ENCODE measurements at places on chromosomes 3 and 15.
A peak's percentile ranks its signal among the peaks of the same experiment; 100 is the strongest.

DNA sequence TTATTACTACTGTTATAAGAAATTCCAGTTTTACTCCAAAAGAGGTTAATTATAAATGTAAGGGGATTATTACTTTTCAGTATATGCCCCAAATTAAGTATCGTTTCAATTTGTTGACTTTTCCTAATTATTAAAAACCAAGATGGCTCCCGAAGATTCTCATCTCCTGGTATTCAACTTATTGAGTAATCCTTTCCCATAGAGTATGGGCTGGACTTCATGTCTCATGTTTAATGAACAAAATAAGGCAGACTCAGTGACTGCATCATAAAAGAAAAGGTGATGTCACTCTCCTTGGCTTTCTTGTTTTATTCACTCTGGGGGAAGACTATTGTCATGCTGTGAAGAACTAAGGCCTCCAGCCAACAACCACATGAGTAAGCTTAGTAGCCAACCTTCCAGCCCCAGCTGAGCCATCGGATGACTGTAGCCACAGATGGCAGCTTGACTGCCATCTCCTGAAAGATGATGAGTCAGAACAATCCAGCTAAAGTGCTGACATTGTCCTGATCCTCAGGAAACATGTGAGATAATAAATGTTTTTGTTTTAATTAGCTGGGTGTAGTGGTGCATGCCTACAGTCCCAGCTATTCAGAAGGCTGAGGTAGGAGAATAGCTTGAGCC is 17.3 kb downstream of the IGF2BP2 start:
- DNase-seq: no peak

- DNase-seq: no peak
Observed at GRCh38 chr3:61387817-61388216, 136.6 kb upstream of the FHIT start.

GRCh38 chr15:47796830-47797229 is 79.5 kb downstream of the SEMA6D start:
- DNase-seq: no peak

DNA sequence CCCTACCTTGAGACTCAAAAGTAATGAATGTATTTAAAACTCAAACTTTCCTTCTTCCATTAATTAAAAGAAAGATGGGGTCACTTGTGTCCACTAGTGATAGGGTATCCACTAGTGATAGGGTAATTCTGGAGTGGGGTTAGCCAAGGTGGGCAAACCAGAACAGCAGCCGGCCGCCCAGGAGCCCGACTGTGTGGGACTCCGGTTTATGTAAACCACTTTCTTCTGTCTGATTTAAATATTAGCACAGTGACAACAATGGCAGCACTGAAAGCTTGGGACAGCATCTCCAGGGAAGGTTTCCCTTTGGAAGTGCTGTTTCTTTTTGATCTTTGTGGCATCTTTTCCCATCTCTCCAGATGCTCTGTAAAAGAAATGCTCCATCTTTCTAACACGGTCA is 722 bp downstream of the MYZAP start:
- no peak for DNase-seq

- DNase-seq: no peak
Observed at GRCh38 chr15:101149864-101150722, 101.8 kb downstream of the CHSY1 start.

GRCh38 chr15:69316291-69316690 is 17.6 kb downstream of the PAQR5 start:
- DNase-seq: no peak

DNA sequence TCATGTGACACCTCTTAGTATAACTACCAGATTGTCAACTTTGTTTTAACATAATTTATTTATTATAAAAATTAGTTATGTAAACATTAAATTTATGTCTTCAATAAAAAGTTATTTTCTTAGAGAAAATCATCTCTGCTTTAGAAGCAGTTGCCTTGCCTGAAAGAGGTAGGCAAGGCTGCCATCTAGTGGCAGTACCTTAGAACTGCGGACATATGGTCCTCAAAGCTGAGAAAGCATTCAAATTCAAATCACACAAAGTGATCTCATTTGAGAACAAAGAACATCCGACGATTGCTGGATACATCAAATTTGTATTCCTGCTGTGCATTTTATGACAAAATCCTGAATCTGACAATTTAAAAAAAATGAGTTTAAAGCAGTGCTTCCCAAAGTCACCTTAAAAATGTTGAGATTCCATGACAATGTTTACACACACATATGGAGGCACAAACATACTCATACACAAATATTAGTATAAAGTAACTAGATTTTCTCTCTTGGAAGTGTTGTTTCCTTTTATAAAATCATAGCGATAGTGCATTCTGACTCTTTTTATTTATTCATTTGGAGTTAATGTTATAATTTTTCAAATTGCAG is 617.4 kb downstream of the CADM2 start:
- DNase-seq: no peak

DNA sequence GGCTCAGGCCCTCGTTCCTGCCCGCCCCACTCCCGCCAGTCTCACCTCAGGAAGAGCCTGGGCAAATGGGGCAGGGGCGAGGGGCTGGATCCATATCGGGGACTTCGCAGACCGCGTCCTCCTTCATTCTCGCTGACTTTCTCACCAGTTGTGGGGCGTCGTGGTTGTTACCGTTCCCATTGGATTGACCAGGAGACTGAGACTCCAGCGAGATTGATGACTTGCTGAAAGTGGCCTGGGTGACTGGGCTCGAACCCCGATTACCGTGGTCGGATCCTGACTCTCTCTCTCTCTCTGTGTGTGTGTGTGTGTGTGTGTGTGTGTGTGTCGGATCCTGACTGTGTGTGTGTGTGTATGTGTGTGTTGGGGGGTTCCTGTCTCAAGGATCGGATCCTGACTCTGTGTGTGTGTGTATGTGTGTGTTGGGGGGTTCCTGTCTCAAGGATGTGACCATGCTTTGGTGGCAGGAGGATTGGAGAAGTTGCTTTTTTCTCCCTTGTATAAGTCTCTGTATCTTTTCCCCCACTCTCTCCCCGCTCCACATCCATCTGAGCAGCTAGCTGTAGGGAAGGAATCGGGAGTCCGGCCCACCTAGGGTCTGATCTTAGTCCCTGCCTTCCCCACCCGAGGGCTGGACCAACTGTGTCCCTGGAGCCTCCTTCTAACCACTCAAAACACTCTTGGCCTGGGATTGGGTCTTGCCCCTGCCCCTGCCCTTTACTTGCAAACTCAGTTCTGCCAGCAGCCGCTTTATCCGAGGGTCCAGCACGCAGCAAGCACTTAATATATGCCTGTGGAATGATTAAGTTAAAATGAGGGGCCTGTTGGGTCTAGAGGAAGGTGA is 603 bp downstream of the PLEKHO2 start:
- no peak for DNase-seq

DNA sequence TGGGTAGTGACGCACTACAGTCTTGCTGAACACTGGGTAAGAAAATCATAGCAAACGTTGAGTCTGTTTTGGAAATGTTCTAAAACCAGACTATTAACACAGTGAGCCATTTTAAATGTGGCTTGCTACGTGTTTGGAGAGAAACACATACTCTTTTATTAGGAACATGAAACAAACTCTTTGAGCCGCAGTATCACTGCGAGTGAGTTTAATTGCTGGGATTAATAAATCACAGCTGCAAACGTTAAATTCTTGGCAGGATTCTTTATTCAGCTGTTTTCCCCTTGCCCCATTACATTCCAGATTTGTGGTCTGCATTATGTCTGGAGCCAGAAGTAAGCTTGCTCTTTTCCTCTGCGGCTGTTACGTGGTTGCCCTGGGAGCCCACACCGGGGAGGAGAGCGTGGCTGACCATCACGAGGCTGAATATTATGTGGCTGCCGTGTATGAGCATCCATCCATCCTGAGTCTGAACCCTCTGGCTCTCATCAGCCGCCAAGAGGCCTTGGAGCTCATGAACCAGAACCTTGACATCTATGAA is 33.6 kb downstream of the BTD start:
- no peak for DNase-seq

DNA sequence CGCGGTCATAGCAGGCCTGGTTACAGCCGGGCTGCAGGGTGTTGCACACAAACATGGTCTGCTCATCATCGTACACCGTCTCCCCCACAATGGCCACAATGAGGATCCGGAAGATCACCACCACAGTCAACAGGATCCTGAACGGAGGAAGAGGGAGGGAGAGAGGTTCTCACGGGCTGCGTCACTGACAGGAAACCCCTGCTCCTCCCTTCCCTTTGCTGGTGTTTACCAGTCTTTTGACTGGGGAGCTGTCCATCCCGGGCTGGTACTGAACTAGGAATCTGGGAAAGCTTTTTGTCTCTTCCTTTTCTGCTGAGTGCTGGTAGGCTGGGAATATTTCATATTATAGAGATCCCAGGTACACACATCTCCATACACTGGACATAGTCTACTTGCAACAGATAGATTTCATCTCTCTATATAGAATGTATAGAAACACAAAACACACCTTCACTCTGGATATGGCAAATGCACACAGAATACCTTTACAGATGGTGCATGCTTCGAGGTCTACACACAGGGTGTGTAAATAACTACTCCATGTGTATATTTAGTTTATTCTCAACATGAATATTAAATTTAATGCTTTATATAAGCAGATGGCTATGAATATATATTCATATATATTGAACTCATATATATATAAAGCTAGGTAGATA is 1.4 kb downstream of the GJD2 start:
- no peak for DNase-seq

GRCh38 chr3:175272392-175272791 is 413.3 kb downstream of the NAALADL2 start:
- no peak for DNase-seq

- no peak for DNase-seq
Observed at GRCh38 chr3:178686826-178687225, 150.6 kb downstream of the KCNMB2 start.

DNA sequence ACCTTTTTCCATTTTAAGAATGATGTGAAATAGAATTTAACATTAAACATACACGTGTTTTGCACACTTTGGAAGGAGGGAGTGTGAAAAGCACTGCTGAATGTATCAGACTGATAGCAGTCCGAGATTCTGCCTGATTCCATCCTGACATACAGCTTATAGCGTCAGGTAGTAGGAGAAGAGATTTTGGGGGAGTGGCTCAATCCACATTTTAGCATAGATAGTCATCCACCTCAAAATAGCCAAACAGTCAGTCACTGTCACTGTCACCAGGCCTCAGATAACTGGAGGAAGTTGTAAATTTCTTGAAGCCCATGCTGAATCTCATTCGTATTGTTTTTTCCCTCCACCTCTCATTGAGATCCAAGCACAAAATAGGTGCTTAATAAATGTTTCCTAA is 35.4 kb upstream of the ARHGEF26 start:
- DNase-seq: no peak

- no peak for DNase-seq
Observed at GRCh38 chr3:172585954-172586353, 62.7 kb upstream of the TNFSF10 start.

- peak; percentile 45 for DNase-seq
Observed at GRCh38 chr15:59178151-59178695, 28.4 kb upstream of the LDHAL6B start.

GRCh38 chr3:113204371-113204770 is 7.0 kb upstream of the BOC start:
- no peak for DNase-seq

DNA sequence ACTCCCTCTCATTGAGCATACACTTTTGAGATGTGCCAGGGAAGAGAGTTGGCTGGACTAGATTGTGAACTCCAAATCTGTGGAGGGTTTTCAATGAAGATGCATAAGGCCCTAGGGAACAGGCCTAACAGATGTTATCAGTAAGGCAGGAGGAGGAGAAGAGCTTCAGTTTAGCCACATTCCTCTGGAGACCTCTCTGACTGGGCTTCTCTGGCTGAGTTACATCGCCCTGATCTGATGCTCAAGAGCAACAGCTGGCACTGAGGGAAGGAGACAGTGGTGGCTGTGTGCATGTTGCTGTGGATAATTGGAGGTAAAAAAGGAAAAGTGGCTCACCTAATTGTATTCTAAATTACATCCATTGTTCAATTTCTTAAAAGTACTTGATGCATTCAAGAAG is 206.4 kb upstream of the CFAP20DC start:
- DNase-seq: no peak

- no peak for DNase-seq
Observed at GRCh38 chr3:133989936-133990702, 39.6 kb downstream of the SLCO2A1 start.

DNA sequence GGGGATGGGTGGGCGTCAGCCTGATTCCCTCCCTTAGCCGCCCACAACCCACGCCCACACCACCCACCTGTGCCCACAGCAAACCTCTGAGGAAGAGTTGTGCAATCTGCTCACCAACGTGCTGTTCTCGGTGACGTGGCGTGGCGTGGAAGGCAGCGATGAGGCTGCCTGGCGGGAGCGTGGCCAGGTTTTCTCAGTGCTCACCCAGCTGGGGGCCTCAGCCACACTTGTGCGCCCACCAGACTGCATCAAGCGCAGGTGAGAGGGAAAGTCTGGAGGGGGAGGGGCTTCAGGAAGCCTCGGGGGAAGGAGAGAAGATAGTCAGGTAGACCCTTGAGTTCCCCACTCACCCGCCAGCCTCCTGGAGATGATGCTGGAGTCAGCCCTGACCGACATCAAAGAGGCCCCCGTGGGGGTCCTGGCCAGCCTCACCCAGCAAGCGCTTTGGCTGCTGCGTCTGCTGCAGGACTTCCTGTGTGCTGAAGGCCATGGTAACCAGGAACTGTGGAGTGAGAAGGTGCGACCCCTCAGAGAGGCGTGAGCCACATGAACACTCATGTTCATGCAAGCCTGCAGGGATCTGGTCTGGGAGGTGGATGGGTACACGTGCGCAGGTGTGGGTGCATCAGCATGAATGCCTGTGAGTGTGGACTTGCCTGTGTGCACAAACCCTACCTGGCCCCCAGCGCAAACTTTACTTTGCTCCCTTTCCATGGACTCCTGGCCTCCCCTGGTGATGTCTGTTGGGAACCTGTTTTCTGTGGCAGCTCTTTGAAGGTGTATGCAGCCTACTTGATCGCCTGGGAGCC is 21.7 kb downstream of the NBEAL2 start:
- no peak for DNase-seq

DNA sequence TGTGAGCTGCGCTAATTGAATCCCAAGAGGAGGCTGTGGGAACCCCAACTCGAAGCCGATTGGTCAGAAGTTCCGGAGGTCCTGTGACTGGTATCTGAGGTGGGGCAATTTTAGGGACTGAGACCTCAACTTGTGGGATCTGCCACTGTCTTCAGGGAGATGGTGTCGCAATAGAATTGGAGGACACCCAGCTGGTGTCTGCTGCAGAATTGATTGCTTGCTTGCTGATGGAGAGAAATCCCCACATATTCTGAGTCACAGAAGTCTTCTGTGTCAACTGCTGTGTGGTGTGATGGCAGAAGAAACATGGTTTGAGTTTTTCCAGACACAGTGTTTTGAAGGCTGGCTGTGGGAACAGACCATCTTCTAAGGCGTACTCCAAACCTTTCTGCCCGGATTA is 99.7 kb upstream of the PLXNA1 start:
- DNase-seq: no peak

- DNase-seq: no peak
Observed at GRCh38 chr3:23664459-23664858, 141.3 kb upstream of the UBE2E1 start.

Data from NCI-H510A (cell line).